Stimulated activated CD4-positive, alpha-beta T cell treated with anti-CD3 and anti-CD28 coated beads, Interleukin-2, amount 100 ng/mL, for 24 hours (primary cell): ENCODE measurements at places on chromosomes 1 and 21.
A peak's percentile ranks its signal among the peaks of the same experiment; 100 is the strongest.

GRCh38 chr1:92948071-92948470, 13.2 kb downstream of the DIPK1A start:
- no peak for DNase-seq

GRCh38 chr21:45091550-45092322, 17.4 kb downstream of the ADARB1 start:
- no peak for DNase-seq

DNA sequence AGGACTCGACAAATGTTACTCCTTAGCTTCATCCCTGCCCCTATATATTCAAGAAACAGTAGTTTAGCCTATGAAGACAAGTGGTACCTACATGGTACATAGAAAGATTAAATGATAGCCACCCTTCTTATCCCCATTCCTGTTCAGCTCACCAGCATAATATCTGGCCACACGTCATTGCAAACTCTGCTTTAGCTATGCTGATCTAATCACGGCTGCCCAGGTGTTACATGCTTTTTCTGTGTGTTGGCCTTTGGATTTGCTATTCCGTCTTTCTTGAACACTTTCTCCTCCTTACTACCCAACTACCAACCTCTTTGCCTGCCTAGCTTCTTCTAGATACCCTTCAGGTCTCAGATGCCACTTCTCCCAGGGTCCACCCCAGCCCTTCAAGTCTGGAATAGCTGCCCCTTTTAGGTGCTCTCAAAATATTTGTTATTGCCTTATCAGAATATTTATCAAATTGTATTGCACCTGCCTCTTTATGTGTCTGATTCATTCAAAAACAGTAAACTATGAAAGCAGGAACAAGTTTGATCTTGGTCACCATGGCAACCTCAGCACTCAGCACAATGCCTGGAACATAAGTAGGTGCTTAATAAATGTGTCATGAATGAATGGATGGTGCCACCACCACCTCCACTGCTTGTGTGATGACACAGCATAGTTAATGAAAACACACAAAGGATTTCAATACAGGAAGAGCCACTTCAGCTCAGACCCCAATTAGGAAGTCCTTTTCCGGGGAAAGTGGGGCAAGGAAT, 11.4 kb upstream of the DNASE2B start:
- DNase-seq = no peak

DNA sequence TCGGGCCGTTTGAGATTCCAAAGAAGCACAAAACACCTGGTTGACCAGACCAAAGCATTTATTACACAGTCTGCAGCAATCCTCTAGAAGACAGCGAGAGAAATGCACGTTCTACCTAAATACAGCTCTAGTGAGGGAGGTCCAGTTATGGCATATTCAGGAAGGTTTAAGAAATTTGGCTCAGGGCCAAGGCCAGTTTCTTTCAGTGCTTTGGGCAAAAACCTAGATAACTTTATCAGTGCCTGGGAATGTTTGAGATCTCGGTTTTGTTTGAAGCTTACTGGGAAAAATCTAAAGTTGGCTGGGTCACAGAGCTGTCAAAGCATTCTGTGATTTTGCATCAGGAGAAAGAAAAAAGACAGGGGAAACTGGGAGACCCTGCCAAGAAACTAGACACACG, 514.0 kb upstream of the TMPRSS15 start:
- no peak for DNase-seq

GRCh38 chr1:79188337-79188736, 181.8 kb upstream of the ADGRL4 start:
- no peak for DNase-seq

DNA sequence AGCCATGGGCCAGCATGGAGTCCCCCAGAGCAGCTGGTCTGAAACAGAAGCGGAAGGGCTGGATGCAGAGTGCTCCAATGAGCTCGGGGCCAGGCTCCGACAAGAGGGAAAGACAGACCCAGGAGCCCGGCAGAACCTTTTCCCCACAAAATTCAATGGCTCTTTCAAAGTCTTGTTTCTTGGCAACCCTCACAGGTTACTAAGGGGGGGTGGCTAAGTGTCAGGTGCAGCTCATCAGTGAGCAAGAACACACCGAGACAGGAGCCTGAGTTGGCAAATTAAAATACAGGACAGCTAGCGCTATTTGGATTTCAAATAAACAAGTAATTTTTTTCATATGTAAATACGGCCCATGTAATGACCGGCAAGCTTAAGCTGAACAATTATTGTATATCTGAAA, 27.3 kb downstream of the PGBD5 start:
- no peak for DNase-seq

DNA sequence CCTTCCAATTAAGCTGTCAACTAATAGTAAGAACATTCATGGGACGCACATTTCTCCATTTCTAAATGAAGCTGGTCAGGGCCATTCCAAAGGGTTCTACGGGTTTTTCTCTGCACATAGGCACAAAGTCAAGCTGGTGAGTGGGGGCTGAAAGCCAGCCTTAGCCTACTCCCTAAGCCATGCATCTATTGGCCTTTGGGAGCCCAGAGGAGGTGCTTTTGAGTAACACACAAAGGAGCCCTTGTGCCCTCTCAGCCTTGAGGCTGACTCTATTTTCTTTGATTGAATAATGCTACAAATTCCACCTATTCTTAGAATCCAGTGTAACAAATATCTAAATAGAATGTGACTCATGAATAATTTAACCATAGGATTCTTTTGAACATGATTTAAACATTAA, 73.6 kb downstream of the RGS13 start:
- no peak for DNase-seq

DNA sequence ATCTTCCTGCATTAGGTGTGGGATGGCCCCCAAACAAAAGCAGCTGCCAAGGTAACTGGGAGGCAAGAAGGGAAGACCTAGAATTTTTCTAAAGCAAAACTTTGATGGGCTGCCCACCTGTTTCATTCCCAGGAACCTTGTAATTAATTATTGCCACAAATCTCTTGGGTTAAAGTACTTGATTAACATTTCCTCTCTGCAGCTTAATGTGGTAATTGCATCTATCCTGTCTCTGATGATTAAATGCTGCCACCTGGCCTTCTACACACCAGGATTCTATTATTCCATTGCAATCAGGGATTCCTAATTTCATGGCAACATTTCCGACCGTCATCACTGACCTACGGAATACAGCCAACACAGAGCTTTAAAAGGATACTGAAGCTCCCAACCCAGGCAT, 68.3 kb upstream of the RC3H1 start:
- no peak for DNase-seq

DNA sequence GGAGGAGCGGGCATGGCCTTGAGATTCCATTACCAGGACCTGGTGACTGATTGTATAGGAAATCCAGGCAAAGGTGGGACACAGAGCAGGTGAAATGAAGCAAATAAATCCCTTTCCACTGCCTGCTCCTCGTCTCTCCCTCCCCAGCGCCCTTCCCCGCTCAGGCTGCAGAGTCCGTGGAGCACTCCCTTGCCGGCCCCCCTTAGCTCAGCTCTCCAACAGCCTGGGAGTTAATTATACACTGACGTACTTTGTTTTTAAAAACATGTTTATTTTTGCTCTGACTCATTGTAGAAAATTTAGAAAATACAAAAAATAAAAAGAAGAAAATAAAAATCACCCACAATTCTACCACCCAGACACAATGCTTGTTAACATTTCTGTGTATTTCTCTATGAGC, 61.7 kb downstream of the LGR6 start:
- no peak for DNase-seq

- no peak for DNase-seq
Measured at GRCh38 chr1:97895278-97895677, 25.6 kb downstream of the DPYD start.

- DNase-seq = peak; percentile 49
Measured at GRCh38 chr1:235910357-235911299, 43.9 kb upstream of the LYST start.

GRCh38 chr1:55043011-55043410, 3.7 kb downstream of the PCSK9 start:
- no peak for DNase-seq

DNA sequence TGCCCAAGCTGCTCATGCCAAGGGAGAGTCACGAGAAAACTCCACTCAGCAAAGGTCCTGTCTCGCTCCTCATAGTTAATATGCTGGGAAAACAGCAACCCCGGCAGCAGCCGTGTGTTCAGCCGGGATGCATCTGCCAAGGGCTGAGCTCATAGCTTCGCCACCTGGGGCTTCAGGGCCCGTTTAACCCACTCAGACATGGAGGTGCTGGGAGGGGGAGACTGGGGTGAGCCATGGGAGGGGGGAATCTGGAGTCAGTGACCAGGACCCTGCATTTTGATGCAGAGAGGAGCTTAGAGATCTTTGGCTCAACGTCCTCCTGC, 283.4 kb downstream of the PTPRU start:
- no peak for DNase-seq

- DNase-seq = no peak
Measured at GRCh38 chr21:14768042-14768441, 221.9 kb upstream of the SAMSN1 start.

GRCh38 chr1:176775378-176775777, 312.4 kb downstream of the PAPPA2 start:
- DNase-seq = no peak

DNA sequence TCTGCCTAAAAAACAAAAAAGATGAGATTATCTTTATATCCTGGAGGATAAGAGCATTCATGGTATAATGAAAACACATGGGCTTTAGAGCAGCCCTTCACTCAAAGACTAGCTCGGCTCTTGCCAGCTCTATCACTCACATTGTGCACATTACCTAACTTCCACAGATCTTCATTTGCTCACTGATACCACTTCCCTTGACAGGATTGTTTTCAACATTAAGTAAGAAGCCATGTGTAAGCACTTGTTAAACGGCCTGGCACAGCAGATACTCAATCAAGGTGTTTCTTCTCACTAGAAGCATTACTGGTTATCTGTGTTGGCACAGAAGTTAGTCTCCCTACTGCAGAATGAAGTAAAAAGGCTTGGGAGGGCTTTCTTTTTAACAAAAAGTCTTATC, 18.7 kb downstream of the LPGAT1 start:
- no peak for DNase-seq

- peak; percentile 3 for DNase-seq
Measured at GRCh38 chr1:110829955-110830553, 42.9 kb upstream of the CD53 start.

- DNase-seq = no peak
Measured at GRCh38 chr1:23224739-23225648, 7.7 kb upstream of the HTR1D start.

GRCh38 chr1:61968869-61969268, 225.8 kb upstream of the L1TD1 start:
- DNase-seq = no peak

GRCh38 chr1:223639331-223639749, 26.2 kb downstream of the CAPN8 start:
- peak; percentile 7 for DNase-seq

DNA sequence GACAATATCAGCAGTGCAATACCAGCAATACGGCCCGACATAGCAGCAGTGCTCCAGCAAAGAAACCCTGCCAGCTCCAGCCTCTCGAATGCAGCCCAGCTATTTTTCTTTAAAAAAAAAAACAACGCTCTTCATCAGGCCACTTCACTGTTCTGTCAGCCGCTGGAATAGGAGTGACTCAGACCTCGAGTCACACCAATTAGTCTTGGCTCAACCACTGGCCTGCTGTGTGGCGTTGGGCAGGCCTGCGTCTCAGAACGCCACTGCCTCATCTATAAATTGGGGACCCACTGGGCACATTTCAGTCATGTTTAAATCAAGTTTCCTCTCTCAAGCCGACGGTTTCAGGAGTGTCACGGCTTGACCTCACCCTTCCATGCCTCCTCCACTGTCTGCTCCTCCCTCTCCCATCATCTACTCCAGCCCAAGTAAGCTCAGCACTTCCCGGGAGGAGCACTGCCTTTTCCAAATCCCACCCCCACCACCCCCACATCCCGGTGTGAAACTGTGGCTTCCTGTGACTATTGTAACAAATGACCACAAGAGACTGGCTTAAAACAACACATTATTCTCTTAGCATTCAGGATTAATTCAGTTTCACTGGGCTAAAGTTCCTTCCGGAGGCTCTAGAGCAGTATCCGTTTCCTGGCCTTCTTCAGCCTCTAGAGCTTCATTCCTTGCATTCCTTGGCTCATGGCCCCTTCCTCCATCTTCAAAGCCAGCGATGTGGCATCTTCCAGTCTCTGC, 71.9 kb upstream of the EFHD2 start:
- DNase-seq = no peak

GRCh38 chr1:201459775-201460174, 9.2 kb downstream of the PHLDA3 start:
- no peak for DNase-seq

DNA sequence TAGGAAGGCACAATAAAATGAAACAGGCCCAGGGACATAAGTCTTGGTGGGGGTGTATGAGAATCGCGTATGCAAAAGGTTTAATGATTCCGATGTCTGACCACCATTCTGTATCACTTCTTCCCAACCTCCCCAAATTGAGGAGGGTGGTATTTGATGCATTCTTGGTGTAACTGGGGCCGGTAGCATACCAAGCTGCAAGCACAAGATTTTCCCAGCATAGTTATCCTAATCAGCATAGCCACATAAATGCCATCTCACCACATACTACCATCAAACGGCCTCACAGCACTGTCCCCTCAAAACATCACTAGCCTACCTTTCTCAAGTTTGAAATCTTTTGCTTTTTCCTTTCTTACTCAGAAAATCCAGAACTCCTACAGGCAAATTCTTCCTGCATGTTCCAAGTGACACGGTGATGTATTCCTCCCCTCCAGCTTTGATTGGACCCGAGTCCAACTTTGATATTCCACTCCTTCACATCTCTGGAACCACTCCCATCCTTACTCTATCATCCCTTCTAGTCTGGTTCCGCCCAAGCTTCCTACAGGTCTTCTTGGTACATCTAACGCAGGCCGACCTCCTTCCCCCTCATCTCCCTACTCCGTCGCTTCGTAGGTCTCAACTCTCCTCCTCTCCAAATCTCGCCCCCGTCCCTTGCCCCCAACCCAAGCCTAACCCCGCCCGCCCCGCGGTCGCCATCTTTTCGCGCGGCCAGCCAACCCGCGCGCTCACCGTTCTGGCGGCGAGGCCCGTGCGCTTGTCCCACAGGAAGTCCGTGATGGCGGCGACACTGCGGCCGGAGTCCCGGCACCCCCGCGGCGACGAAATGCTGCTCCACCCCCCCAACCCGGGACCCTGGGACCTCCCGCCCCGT, 600 bp downstream of the CLK2 start:
- DNase-seq = no peak

- DNase-seq = no peak
Measured at GRCh38 chr1:94255476-94255875, 18.1 kb upstream of the ARHGAP29 start.

DNA sequence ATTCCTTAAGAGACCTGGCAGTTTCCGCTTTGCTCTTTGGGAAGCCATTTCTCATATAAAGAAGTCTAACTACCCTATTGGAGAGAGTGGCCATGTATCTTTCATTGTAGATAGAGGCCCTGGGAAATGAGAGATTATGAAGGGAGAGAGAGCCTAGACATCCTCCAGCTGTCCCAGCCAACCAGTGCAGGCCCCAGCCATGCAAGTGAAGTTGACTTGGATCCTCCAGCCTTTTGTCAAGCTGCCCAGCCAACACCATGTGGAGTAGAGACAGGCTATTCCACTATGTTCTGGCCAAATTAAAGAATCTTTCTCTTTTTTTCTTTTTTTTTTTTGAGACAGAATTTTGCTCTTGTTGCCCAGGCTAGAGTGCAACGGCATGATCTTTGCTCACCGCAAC, 7.1 kb upstream of the ANP32E start:
- no peak for DNase-seq
